ENCODE measurements at places on chromosomes 2 and 18.

DNA sequence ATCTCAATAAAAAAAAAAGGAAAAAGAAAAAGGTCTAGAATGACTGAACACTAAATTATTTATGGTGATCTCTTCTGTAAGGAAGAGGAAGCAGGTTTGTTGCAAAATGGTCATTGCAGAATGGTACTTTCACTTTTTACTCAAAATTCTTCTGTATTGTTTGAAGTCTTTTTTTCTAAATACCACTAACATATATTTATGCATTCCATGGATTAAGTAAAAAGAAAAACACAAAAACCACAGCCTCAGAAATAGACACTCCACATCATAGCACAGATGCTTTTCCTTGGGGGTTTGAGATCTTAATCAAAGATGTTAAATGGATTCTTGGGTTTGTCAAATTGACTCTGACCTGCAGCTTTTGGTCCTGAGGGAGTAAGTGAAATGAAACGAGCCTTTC lies 47.4 kb downstream of the RHOB start:
- no peak for DNase-seq

- DNase-seq, result no peak
These were observed 421.6 kb downstream of the SOX11 start for GRCh38 chr2:6113786-6114185.

GRCh38 chr2:36671731-36672130 lies 24.8 kb upstream of the VIT start:
- no peak for DNase-seq

GRCh38 chr2:152031747-152032306 lies 67.0 kb downstream of the CACNB4 start:
- no peak for DNase-seq

DNA sequence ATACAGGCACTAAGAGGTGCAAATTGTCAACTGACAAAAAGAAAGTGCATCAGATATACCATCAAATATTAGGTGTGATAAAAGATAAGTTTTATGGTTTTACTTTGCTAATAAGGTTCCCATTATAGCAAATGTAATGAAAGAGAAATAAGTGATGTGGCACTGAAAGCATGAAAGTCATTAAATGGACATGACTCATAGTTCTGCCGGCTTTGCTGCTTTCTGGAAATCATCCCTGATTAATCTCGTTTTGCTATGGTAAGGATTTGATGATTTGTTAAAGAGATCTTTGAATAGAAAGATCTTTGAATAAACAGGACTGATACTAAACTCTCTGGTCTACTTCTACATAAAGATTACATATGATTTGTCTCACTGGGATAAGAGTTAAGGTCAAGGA lies 72.7 kb downstream of the CLIP4 start:
- DNase-seq, result peak; percentile 56

GRCh38 chr2:231359441-231359840 lies 36.1 kb upstream of the B3GNT7 start:
- no peak for DNase-seq

GRCh38 chr18:34493566-34494358 lies 216.3 kb upstream of the DTNA start:
- DNase-seq, result no peak

- DNase-seq, result no peak
These were observed 11.3 kb upstream of the GBX2 start for GRCh38 chr2:236179236-236180075.

DNA sequence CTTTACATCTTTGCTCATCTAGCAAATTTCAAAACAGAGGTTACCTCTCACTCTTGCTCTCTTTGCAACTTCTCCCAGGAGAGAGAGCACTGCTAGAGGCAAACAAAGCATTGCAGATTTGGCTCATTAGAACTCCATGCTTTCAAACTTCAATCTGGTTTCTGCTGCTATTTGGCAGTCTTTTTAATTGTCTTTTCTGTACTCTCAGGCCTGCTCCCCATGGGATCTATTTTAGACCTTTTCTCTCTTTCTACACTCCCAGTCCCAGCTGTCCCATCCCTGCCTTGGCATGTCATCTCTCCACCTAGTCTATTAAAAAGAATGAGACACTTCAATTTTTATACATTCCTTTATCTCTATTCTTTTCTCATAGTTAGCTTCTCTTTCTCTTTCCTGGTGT lies 15.2 kb downstream of the KCNJ3 start:
- no peak for DNase-seq

DNA sequence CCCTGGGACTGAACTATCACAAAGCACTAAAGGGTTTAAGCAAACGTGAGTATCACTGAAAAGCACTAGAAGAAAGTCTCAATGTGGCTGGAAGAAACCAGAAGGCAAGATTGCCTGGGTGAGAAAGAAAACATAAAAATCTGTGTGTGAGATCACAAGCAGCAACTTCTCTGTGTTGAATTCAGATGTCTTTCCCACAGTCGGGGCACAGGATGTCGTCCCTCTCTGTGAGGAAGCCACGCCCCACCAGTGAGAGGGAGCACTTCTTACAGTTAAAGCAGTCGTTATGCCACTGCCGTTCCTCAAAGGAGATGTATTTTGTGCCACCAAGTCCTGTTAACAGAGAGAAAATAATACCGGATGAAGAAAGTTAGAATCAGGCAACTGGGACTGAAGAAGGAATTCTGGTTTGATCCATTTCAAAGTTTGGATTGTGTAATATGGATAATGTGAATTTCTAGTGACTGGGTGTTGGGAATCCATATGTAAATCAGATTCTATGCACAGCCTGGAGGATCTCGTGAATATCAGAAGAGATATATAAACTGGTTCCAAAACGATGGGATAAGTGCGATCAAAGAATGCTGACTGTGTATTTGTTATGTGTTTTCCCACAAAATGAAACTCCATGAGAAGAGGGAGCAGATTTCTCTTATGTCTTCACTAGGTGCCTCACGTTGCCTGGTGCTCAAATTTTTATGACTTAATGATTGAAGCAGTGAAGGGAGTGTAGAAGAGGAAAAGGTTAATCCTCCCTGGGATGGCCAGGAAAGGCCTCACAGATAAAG lies 24.0 kb downstream of the C2orf49 start:
- DNase-seq, result no peak

DNA sequence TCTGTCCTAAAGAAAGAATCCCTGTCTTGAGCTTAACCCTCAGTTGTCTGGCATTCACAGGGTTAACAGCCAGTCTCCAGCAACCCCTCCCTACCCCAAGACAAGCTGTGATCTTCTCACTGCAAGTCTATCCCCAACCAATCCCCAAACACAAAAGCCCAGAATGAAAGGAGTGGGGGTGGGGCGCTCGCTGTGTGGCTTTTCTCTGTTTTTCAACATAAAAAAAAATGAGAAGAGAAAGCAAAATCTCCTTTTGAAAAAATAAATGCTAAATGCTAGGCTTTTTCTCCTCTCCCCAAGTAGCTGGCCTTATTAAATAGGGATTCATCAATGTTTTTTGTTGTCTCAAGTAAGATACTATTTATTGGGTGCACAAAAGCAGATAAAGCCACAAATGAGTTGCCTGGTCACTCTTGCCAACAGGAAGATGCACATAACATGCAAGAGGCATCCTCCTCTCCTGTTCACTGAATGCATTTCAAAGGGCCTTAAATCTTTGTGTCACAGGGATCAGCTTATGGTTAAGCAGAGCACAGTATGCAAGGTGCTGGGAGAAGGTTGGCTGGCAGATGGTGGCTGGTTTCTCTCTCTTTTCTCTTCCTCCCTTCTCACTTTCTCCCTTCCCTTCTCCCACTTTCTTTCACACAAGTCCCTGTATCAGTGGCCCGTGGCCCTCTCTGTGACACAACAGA lies 225.6 kb downstream of the CMPK2 start:
- no peak for DNase-seq

DNA sequence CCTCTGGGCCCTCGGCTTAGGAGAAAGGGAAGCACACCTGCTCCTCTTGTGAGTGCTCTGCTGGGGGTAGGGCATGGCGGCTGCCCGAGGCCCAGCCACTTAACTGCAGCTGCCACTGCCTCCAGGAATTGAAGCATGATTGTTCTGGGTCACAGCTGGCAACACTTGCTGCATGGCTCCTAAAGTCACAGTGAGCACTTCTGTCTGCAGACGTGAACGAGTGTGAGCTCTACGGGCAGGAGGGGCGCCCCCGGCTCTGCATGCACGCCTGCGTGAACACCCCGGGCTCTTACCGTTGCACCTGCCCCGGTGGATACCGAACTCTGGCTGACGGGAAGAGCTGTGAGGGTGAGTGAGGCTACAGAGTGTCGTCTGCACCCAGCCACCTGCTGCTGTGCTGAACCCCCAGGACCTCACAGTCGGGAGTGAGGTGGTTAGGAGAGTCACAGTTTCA lies 44.4 kb downstream of the FBLN7 start:
- DNase-seq, result no peak

- peak; percentile 63 for DNase-seq
These were observed 106.9 kb upstream of the THOC1 start for GRCh38 chr18:374721-375168.

DNA sequence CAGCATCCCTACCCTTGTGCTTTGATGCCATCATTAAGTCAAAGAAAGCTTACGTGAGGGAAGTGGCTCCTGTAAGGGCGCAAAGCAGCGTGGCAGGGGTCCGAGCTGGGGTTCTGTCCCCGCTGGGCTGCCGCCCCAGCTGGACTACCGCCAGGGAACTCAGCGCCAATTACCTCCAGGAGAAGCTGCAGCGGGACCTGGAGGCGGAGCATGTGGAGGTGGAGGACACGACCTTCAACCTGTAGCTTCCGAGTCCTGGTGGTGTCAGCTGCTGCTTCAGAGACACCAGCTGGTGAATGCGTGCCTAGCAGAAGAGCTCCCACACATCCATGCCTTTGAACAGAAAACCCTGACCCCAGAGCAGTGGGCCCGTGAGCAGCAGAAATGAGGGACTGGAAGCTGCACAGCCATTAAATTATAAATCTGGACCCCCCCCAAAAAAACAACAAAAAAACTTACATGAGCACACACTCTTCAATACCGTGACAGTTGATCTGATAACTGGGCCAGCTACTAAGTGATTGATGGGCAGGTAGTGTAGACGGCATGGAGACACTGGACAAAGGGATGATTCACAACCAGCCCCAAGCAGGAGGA lies 20.1 kb upstream of the YES1 start:
- no peak for DNase-seq

DNA sequence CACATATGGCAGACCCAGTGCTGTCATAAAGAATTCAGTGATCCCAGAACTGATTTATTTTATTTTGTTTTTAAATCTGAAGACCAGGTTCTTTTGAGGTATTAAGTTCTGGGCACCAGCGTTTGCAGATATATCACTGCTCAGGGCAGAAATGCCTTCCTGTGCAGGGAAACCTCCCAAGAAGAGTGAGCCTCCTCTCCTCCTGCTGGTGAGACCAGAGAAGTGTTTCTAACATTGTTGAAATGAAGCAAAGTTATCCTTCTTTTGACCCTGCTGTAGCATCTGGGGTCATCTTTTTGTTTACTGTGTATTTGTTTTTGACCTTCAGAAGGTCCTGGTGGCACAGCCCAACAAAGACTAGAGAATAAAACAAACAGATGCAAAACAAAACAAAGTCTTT lies 94.0 kb downstream of the AQP4 start:
- no peak for DNase-seq

GRCh38 chr2:5690718-5691220 lies 1.4 kb upstream of the SOX11 start:
- no peak for DNase-seq

DNA sequence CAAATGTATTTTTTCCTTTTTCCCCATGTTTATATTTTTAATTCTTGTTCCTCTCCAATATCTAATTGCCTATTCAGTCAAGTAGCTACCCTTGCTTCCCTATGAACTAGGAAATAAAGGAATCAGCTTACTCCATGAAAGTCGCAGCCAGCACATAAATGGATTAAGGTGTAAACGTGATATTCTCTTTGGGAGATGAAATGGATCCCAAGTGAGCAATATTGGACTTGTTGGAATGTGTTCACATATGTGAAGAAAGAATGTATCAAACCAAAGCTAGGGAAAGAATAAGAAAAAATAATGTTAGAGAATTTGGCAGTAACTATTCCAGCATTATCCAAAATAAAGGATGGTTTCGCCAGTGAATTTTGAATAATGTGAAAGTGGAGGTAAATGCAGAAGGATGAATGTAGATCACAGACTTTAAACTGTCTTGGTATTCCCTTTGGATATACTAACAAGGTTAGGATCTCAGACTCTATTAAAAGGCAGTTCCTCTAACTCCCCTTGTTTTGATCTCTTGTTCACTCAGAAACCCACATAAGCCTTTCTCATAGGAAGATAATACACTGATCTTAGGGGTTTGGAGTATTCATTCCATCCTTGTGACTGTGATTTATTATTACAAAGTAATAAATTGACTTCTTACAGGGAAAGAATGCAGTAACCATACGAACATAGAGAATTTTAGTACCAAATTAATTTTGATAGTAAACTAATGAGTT lies 208.1 kb downstream of the BABAM2 start:
- no peak for DNase-seq

GRCh38 chr2:45218297-45218696 lies 209.0 kb upstream of the SIX2 start:
- DNase-seq, result no peak

DNA sequence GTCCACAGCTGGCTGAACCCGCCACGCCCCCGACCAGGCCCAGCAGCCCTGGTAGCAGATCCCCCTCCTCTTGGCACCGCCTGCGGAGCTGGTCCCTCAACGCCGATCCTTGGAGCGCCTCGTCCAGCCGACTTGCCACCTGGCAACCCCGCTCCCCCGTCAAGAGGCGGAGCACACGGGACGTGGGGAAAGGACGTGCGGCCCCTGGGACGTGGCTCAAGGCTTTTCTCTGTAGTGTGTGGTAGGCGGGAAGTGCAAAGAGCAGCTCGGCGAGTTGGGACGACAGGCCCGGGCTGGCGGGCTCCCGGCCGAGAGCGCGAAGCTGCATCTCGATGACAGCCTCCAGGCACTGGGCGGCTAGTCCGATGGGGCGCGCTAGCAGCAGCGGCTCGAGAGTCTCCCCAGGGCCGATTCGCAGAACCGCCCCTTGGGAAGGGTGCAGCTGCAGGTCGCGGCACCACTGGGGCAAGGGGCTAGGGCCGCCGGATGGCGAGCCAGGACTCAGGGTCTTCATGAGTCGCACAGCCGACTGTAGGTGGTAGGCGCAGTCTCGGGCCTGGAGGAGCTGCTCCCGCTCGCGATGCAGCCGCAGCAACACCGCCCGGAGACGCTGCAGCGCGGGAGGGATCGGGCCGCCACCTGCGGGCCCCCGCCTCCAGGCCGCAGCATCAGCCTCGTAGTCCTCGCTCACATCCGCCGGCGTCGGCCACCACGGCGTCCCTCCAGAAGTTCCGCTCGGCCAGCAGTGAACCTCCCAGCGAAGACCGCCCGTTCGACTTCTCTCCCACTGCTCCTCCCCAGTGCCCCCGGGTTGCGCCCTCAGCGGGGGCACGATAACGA lies 617 bp downstream of the CCDC142 start:
- DNase-seq, result no peak

GRCh38 chr2:44825702-44826101 lies 115.8 kb upstream of the SIX3 start:
- no peak for DNase-seq
